ENCODE measurements at places on chromosomes 11 and 22.

DNA sequence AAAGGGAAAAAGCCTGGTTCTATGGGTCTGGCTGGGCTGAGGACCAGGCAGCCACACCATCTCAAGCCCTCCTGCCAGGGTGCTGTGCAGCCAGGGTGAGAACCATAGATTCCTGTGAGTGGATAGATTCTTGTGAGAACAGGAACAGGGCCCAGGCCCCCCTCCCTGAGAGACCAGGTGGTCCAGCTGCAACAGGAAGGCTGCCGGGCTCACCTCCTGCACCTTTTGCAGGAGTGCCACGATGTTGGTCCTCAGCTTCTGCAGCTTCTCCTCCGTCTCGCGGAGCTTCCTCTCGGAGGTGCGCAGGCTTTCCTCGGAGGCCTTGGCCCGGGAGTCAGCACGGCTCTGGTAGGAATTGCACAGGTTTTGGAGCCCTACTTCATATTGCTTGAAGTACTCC, 40.8 kb downstream of the MORC2 start:
- no peak for ATAC-seq

DNA sequence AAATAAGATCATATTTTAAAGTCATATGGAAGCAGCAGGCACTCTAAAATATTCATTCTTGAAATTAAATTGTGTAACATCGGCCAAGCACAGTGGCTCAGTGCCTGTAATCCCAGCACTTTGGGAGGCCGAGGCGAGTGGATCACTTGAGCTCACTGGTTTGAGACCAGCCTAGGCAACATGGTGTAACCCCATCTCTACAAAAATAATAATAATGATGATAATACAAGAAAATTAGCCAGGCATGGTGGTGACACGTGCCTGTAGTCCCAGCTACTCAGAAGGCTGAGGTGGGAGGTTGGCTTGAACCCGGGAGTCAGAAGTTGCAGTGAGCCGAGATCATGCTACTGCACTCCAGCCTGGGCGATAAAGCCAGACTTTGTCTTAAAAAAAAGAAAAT, 77.4 kb downstream of the TRIM29 start:
- ATAC-seq, result no peak

- ATAC-seq, result no peak
Observed at GRCh38 chr22:45638834-45639746, 32.5 kb upstream of the ATXN10 start.

DNA sequence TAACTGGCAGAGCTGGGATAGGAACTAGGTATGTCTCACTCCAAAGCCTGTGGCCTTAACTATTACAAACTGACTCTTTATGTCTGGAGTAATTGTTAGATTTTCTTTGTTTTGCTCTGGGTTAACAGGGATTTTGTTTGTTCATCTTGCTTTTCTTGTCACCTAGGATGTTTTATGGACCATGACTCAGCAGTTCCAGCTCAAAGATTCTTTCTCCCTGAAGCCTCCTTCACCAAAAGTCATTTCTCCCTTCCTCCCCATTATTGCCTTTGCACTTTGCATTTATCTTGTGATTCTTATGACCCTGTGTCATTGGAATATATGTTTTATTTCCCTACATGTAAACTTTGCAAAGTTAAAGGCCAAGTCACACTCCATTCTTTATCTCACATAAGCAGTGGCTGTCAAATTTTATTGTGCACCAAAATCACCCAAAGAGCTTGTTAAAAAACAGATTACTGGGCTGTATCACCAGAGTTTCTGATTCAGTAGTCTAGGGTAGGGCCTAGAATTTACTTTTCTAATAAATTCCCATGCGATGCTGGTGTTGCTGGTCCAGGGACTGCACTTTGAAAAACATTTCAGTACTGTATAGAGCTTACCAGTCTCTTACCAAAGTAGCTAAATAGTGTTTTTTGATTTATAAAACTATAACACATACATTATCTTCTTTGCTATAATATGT, 327.7 kb downstream of the DLG2 start:
- no peak for ATAC-seq

DNA sequence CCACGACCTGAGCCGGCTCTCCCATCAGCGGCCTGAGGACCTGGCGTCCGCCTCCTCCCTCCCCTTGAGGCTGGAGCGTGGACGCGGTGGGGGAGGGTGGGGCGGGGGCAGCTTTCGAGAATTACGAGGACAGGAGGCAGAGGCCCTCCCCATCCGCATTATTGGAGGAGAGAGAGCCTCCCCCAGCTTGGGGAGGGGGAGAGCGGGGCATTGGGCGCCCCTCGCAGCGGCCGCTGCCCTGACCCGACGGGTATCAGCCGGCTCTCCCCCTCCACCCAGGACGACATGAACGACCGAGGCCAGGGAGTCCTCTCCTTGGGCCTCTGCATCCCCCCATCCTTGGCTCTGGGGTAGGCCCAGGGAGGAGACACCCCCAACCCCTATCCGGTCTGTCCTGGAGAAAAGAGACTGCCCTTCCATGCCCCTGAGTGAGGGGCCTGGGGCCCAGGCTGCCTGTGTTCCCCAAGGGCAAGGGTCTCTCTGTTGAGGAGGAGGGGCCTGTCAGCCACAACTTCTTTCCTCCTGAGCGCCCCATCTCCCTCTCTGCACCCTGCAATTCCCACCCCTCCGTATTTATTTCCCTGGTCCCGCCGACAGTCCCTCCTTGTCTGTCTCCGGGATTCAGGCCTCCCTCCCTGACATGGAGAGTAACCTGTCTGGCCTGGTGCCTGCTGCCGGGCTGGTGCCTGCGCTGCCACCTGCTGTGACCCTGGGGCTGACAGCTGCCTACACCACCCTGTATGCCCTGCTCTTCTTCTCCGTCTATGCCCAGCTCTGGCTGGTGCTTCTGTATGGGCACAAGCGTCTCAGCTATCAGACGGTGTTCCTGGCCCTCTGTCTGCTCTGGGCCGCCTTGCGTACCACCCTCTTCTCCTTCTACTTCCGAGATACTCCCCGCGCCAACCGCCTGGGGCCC, 495 bp downstream of the GPR137 start:
- no peak for ATAC-seq

GRCh38 chr11:128453444-128454336, 133.7 kb downstream of the ETS1 start:
- ATAC-seq, result peak; percentile 42

GRCh38 chr11:78417888-78418583, 416 bp upstream of the GAB2 start:
- peak; percentile 73 for ATAC-seq

DNA sequence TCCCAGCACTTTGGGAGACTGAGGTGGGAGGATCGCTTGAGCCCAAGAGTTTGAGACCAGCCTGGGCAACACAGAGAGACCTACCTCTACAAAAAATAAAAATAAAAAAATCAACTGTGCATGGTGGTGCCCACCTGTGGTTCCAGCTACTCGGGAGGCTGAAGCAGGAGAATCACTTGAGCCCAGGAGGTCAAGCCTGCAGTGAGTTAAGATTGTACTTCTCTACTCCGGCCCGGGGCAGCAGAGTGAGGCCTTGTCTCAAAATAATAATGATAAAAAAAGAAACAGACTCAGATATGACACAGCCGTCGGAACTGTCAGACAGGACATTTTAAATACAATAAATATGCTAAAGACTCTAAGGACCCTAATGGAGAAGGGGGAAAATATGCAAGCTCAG, 18.4 kb downstream of the ASCL2 start:
- no peak for ATAC-seq

- no peak for ATAC-seq
Observed at GRCh38 chr11:80412604-80413003, 971.8 kb upstream of the TENM4 start.

- ATAC-seq, result no peak
Observed at GRCh38 chr11:8697054-8697453, 14.5 kb downstream of the RPL27A start.

DNA sequence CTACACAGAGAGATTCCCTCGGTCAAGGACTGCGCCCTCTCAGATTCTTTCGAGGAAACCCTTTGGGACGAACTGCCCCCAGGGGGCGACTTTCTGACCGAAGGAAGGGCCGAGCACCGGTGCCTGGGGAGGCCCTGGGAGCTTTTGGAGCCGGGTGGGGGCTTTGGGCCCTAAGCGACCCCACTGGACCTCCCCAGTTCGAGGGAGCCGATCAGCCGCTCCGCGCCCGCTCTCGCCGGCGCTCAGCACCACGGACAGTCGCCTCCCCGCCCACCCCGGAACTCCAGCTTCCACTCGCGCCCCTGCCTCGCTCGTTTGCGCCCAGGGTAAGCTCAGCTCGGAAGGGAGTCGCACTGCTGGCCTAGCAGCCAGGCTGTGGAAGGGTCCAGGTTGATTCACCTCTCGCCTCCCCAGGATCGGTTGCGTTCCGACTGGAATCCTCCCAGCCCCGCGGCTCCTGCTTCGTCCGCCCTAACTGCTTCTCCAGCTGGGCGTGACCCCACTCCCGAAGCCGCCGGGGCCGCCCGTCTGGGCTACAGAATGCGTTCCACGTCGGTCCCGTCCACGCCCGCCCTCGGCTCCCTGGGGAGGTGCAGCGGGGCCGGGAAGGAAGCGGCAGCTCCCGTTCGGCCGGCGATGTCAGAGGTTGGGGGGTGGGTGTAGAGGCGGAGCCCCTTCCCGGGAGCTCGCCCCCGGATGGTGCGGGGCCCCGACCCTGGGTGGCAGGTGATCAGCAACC, 428 bp downstream of the SCN3B start:
- ATAC-seq, result peak; percentile 44

DNA sequence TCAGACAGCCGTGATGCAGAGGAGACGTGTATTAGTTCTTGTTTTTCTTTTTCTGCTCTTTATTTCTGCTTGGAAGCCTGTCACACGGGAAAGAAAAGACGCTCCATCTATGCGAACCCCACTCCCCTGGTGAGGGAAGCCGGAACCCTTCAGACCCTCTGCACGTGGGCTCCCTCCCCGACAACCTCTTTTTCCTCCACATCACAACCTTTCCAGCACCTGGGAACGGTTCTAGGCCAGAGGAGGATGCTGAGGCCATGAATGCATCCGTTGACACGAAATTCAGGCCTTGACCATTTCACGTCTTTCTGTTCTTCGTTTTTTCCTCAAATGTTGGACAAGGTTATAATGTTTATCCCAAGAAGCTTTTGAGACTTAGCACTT, 85.3 kb upstream of the WNT7B start:
- ATAC-seq, result no peak

DNA sequence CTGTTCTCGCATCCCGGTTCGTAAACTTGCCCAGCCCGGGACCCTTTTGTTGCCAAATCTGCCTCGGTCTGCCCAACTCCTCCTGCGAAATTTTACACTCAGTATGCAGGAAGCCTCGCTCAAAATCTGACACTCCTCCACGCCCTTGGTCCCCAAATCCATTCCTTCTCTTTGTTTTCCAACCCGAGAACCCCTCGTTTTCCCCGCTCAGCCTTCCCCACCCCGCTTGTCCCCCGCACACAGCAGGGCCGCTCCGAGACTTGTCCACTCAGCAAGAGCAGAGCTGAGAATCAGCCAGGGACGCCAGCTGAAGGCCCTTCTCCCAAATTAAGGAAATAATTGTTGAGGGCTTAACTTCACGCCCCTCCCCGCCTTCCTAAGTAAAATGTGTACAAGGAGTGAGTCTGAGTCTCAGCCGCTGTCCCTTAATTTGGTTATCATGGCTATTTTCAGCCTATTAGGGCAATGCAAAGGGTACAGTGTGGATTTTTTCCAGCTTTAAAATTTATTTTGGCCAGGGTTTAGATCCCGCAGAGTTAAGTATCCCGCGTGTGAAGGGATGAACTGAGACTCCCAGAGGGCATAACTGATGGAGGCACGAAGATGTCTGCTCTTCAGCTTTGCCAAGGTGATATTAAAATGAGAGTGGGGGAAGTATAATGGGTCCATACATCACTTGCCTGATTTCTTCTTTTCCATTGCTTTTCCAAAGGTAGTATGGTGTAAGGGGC, 581 bp upstream of the FBXO3 start:
- ATAC-seq, result no peak

DNA sequence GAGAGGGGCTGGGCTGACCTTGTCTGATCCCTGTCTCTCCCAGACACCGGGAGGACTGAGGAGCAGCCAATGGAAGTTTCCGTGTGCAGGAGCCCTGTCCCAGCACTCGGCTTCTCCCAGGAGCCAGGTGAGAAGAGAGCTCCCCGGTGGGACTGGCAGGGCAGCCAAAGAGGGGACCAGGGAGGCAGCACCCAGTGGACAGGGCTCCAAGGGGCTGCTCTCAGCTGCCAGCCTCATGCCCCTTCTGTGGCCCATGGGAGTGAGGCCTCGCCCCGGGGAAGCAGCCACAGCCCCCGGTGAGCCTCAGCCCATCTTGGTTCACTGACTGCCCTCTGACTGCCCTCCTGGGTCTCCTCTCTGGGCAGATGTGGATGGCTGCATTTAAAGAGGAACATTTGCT, 6.8 kb downstream of the SCO2 start:
- no peak for ATAC-seq

DNA sequence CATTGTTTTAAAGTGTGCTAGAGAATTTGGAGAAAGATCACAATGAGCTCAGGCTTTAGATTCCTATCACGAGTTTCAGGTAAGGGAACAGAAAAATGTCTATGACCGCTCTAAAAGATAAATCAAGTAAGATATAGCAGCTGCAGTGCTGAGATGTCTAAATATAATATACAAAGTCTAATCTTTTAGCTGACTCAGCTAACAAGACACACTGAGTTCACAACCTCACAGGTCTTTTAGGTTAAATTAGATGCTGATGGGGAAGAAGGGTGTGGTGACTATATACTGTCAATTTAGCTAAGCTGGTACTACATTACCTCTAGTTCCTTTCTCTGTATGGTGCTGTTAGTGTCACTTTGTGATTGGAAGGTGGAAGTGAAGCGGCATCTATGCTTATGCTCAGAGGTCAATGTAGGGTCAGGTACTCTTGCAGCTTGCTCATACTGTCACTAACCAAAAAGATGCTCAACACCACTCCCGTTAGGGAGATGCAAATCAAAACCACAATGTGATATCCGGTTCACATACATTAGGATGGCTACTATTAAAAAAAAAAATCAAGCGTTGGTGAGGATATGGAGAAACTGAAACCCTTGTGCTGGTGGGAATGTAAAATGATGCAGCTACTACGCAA, 283.5 kb downstream of the SWAP70 start:
- ATAC-seq, result no peak

- no peak for ATAC-seq
Observed at GRCh38 chr11:7116370-7116769, 27.6 kb downstream of the RBMXL2 start.

DNA sequence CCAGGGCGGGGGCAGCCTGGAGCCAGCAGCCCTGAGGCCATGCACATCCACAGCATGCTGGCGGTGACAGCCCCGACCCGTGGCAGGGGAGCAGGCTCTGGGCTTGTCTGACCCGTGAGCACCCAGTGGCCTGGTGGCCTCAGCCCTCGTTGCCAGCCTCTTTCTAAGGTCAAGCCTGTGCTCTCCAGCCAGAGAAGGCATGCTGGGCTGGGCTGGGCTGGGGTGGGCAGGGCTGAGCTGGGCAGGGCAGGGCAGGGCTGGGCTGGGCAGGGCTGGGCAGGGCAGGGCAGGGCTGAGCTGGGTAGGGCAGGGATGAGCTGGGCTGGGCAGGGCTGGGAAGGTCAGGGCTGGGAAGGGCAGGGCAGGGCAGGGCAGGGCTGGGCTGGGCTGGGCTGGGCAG, 10.6 kb downstream of the H19 start:
- ATAC-seq, result no peak

- no peak for ATAC-seq
Observed at GRCh38 chr11:68632802-68633201, 51.5 kb upstream of the GAL start.

All from activated CD4-positive, CD25-positive, alpha-beta regulatory T cell treated with anti-CD3 and anti-CD28 coated beads, Interleukin-2, amount 50 U/mL, for 24 hours (primary cell).